ENCODE measurements at places on chromosomes 2 and 18.

GRCh38 chr2:190469771-190470170, 61.6 kb downstream of the MFSD6 start:
- DNase-seq = no peak

DNA sequence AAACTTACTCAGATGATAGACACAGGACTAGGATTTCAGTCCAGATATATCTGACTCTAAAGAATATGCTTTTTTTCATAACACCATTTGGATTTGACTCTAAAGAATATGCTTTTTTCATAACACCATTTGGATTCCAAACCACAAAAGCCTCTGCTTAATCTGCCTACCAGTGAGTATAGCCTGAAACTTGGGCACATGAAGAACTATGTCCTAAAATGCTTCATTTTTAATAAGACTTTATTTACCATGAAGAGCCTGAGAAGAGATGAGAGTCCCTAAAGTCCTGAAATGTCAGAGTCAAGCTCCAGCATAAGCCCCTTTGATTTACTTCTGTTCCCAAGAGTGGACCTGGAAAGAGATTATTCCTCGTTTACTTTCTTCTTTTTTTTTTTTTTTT, 54.5 kb upstream of the STPG4 start:
- no peak for DNase-seq

- DNase-seq = no peak
Observed at GRCh38 chr2:160687629-160688028, 194.0 kb upstream of the RBMS1 start.

DNA sequence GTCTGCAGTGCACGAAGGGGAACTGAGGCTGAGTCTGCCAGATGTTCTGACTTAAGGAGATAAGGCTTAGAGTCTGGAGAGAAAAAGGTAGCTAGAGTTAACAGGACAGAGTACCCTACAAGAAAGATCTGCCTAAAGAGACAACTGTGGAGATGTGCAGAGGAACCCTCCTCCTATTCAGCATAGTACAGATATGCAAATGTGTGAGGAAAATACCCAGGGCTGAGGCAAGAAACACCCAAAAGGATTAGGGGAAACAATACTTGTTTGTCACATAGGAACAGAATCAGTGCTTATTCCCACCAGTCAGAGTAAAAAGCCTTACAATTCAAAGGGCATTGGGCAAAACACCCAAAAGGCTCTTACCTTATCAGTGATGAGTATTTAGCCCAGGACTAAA, 67.8 kb downstream of the SS18 start:
- DNase-seq = no peak

DNA sequence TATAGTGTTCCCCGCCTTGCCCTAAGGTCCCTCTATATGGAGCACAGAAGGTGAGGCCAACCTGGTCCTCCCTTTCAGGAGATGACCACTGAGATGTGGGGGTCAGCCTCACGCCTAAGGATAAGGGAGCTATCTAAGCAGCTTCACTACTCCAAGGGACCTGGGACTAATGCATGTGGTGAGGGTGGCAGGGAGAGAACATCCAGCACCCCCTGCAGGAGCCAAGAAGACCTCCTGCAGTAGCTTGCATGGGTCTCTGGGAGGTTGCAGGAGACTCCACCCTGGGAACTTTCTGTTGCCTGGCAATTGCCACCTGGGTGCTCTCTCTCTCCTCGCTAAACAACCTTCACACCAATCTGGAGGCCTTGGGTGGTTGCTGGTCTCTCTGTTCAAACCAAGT, 93.0 kb upstream of the KLHL29 start:
- DNase-seq = peak; percentile 52

DNA sequence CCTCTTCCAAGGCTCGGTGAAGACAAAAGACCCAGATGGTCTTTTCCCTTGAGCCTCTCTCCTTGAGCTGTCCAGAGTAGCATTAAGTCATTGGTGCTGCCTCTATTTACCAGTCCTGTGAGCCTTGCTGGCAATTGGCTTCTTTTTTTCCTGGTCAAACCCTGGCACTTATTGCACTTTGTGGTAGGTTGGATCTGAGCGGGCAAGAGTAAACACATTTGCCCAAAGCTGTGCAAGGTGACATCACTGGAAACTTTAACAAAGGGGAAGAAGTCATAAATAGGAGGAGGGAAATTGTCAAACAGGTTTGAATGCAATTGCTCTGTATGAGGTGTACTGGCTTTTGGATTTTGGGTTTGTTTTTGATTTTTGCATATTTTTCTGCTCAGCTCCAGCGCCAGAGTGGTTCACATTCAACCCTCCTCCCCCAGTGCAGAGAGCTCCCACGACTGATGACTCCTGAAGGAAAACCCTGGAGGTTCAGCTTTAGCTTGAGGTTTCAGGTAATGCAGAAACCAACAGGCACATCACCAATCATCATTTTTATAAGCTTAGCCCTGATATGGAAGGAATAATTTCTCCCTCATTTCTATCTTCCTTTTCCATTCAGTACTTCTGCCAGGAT, 8.3 kb downstream of the KCNE4 start:
- no peak for DNase-seq

DNA sequence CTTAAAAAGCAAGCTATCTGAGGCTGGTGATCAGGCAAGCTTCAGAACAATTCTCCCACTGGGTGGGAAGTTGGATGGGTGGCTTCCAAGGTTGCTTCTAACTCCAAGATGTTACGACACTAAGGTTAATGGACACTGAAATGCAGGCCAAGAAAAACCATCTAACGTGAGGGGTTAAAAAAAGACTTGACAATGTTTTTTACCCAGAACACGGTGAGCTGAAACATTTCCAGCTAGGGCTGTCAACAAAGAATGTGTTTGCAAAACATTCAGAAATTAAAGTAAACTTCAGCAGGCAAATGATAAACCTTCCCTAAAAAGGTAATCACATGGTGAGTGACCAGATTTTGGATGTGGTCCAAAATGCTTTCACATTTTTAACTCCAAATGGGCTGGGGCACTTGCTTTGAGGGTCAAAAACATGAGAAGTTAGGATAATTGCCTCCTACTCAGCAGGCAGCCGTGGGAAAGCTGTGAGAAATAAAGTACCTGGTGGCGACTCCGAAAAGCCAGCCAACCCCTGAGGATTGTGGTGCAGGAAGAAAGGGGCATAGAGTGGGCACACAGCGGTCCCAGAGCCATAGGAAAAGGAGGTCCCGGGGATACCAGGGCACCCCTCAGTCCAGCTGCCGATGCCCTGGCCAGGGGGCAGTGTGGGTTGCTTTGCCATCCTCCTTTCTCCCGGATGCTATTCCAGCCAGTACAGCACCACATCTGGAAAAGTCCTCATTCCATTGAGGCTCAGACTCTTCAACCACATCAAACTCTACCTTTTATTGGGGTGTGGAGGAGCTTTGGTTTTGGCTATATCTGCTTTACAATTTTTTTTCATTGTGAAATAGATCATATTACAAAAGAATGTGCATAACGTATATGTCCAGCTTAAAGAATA, 90.0 kb upstream of the ATL2 start:
- no peak for DNase-seq

DNA sequence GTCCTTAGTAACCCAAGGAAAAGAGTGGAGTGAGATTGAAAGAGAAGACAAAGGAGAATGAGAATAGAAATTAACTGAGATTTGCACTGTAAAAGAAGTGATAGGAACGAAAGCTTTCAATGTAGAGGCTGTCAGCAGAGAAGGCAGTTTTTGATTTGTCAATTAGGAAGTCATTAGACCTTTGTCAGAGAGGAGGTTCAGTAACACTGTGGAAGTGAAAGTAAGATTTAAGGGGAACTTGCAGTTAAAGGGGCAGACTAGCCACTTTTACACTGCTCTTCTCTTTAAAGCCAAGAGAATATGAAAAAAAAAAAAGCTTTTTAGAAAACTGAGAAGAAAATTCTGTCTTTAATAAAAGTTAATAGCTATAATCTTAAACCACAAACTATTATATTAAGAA, 11.5 kb upstream of the KYNU start:
- no peak for DNase-seq

DNA sequence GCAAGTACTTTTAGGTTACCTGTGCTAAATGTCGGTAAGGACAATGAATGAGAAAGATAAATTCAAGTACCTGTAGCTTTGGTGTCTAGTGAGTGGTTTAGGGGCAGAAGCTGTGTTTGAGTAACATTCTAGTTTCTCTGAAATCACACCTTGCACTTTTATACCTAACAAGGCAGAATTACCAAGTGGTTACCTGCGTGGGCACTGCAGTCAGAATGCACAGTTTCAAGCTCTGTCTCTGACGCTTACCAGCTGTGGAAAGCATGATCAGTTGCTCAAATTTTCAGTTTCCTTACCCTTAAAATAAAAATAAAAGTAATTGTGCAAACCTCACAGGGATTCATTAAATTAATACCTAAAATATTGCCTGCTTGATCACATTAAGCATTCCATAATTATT, 846.9 kb upstream of the VRK2 start:
- DNase-seq = no peak

GRCh38 chr2:237594514-237594871, 4.0 kb upstream of the RAB17 start:
- DNase-seq = no peak

DNA sequence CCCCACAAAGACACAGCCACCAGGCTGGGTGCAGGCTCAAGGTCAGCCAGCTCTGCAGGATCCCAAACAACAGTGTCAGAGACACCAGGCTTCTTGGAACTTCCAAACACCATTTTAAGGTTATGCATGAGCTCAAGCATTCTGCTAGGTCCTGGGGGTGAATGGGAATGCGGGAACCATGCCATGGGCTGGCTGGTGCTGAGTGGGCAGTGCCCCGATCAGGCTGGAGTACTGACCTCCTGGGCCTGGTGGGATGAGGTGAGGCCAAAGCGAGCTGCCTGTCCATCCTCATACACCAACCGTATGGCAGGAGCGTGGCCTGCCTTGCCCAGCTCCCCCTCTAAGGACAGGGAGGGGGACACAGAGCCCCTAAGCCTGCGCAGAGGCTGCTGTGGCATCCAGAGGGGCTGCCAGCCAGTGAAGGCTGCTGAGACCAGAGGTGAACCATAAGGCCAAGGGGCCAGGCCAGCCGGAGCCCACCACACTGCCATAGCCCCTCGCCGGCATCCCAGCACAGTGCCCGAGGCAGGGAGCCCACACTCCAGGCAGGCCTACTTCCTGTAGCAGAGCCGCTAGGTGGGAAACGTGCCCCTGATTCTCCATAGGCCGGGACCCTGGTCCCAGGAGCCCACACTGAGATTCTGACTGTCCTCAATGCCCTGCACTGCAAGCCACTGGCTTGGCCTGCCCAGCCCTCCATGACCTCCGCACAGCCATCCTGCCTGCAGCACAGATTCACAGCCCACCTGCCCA, 135.0 kb downstream of the HDAC4 start:
- DNase-seq = peak; percentile 85

DNA sequence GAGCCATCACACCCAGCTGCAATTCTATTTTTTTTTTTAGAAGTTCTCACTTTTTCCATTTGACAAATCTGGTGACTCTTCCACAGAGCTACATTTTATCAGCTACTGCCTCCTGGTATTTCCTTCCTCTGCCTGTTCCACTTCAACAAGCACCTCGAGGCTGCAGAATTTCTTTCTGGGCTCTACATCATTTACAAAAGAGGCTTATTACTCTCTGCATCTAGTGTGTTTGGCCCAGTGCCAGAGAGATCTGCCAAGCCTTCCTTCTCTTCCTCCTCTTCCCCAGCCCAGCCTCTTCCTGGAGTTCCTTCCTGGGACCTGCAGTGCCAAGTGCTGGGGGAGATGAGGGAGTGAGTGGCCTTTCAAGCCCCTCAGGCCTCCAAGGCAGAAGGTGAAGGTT, 119.6 kb upstream of the ITGA6 start:
- no peak for DNase-seq

DNA sequence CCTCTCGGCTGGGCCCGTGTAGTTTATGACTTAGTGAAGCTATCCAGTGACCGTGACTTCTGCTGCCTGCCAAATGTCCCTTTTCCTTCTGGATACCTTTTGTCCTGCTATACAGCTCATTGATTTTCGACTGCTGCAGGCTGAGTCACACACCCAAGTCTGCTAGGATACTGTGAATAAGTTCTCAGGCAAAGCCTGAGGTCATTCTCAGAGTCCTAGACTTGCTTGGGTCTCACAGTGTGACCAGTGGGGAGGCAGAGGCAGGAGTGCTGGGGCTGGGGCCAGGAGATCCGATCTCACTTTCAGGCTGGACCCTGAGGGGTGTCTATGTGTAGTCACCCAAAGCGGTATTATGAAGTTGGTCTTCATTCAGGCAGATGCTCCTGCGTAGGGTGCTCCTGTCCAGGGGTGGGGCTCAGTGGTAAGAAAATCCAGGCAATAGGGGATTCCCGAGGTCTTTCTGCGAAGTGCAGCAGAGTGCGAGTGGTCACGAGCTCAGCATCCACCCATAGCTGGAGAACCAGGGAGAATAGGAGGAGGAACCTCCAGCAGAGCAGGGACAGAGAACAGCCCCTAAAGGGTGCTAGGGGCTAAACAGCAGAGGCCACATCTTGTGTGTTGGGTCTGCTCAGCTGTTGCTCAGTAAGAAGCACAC, 268.6 kb upstream of the NCKAP5 start:
- no peak for DNase-seq

DNA sequence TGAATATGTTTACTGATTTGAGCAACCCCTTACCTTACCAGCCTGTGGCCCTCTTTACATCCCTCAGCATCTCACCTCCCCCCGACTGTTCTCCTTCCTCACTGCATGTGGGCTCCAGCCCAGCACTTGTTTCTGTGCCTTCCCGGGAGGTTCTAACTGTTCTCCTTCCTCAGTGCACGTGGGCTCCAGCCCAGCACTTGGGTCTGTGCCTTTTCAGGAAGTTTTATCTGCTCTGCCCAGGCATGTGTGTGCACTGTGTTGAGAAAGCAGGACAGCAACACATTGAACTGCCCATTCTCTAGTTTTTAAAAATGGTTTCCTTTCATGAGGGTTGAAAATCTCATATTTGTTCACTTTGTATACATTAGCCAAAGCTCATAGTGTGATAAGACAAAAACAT, 158.4 kb downstream of the ATP9B start:
- DNase-seq = no peak

GRCh38 chr2:37415128-37415820, 70.8 kb downstream of the QPCT start:
- DNase-seq = no peak

DNA sequence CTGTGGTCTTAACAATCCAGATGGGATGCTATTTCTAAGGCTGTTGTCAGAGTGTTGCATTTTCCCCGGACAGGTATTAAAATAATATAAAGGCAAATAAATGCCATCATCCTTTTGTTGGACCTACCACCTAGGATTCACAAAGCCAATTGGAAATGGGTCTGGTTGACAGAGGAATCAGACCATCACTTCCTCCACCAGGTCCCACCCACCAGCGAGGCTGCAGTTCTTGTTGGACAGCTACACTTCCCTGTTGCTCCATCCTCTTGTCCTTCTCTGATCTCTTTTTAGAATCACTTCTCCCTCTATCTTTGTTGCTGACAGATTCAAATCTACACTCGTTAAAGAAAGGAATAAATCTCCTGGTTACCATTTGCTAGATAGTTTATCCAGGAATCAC, 1.1 kb downstream of the TMEM169 start:
- no peak for DNase-seq

Measured in vagina (tissue), 2 donors.